Skin of body (tissue), 3 donors: ENCODE measurements at places on chromosomes 12 and 14.

- no peak for DNase-seq
Observed at GRCh38 chr12:3632754-3633153, 120.2 kb downstream of the CRACR2A start.

DNA sequence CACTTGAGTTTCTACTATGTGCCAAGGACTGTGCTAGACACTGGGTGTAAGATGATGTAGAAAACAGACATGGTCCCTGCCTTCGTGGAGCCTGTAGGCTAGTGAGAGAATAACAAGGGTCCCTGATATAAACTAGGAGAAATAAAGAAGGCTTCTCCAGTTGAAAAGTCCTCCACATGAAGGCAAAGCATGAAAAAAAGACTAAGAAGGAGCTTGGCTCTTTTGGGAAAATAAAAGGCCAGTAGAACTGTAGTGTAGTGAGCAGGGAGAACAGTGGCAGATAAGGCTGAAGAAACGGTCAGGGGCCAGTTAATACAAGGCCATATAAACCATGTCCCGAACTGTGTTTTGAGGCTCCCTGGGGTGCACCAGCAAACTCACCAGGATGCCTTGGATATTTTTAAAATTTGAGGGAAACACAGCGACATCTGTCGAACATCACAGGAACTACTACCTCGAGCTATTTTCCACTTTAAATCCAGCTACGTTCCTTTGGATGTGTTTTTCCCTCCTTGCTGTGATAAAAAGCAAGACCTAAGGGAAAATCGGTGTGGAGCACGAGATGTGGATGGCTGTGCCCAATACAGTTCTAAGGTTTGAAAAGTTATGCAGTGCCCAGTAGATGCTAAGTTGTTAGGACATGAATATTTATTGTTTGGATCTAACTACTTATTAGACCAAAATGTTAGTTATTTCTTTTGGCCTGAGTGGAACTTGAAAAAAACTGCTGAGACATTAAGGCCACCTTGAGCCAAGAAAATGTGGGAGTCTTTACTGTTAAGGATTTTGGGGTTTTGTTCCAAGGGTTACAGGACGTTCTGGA, 8.5 kb upstream of the CFL2 start:
- DNase-seq = peak; percentile 46

- no peak for DNase-seq
Observed at GRCh38 chr14:104093366-104094055, 8.0 kb downstream of the ASPG start.

GRCh38 chr12:30796313-30796780, 41.6 kb upstream of the CAPRIN2 start:
- no peak for DNase-seq

DNA sequence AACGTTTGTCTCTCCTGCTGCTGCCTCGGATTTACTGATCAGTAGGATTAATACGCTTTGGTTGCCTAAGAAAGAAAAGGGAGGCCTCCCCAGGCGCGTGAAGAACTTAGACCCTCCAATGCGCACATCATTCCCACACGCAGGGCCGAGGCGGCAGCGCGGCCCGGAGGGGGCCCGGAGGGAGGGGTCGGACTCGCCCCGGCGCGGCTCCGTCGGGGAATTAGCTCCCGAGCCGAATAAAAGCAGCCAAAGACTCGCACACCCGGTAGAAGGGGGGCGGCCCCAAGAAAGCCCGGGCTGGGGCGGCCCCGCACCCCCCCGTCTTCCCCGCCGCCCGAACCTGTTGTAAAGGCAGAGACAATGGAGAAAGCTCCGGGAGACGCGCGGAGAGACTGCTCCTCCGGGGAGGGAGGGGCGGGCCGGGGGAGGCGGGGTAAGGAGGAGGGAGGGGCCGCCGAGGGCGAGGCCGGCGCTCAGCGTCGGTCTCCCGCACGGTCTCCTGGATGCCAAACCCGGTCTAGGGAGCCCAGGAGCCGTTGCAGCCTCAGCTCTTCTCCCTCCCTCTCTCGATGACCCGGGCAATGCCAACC, at the start of gene NELL2:
TSS of gene NELL2 (minus strand) at position 362 of the 590 bp plus-strand sequence. CDS start 446 bp downstream, outside the sequence.
- DNase-seq = no peak
